ENCODE measurements at places on chromosomes 13 and 19. TPM values are rescaled to one million over a fixed set of nuclear protein-coding genes. Genes with fewer than 3 reads are reported as not detected.

- DNase-seq: no peak
Observed at GRCh38 chr19:10760273-10760944, 42.5 kb downstream of the DNM2 start.

DNA sequence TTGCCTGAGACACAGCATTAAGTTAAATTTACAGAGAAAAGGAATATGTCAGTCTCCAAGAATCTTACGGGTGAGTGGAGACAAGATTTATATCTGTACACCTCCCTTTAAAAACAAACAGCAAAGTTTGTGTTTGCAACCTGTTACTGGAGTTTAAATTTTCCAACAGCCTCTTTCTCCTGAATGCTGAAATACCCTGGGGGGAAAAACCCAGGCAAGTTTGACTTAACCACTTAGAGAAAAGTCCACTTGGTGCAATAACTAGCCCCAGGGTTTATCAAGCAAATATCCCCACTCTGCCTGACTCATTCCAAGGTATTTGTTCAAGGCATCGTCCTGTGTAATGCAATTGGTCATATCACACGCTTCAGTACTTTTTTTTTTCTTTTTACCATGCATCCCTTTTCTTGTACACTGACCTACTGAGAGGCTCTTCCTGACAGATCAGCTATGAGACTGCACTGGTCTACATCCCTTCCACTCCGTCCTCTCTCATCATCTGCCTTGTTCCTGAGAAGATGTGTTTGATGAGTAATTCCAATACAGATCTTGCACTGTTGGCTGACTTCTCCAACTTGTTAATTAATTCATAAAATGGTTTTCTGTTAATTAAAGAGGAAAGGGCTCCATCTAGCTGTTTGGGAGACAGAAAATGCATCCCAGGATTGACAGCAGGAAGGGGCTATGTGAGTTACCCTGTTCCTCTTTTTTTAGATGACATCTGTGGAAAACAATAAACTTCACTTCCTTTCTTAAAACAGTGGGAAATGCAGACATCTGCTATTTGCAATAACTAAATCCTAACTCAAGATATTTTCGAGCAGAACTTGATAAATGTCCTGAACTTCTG lies 212.5 kb upstream of the IRS2 start:
- no peak for DNase-seq

- no peak for DNase-seq
Observed at GRCh38 chr13:19836472-19836871, 27.0 kb downstream of the ZMYM5 start.

- DNase-seq: no peak
Observed at GRCh38 chr19:46721269-46722003, 4.5 kb upstream of the PRKD2 start.

The POSTN gene
- total RNA-seq: 79.1 TPM

The ZNF529 gene
- 14.2 TPM for total RNA-seq

DNA sequence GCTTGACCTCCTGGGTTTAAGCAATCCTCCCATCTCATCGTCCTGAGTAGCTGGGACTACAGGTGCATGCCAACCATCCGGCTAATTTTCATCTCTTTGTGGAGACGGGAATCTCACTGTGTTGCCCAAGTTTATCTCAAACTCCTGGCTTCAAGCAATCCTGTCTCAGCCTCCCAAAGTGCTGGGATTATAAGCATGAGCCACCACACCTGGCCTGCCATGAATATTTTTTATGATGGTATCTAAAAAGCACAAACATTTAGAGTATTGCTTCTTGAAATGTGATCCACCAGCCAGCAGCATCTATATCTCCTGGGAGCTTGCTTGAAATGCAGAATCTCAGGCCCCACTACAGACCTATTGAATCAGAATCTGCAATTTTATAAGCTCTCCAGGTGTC lies 111.2 kb upstream of the CLDN10 start:
- no peak for DNase-seq

GRCh38 chr19:41089959-41090358 lies 1.7 kb downstream of the CYP2A13 start:
- DNase-seq: no peak

The VSTM2B gene
- not detected for total RNA-seq

The ZNF835 gene
- 10.2 TPM for total RNA-seq

The ZNF556 gene
- total RNA-seq: 0.98 TPM

DNA sequence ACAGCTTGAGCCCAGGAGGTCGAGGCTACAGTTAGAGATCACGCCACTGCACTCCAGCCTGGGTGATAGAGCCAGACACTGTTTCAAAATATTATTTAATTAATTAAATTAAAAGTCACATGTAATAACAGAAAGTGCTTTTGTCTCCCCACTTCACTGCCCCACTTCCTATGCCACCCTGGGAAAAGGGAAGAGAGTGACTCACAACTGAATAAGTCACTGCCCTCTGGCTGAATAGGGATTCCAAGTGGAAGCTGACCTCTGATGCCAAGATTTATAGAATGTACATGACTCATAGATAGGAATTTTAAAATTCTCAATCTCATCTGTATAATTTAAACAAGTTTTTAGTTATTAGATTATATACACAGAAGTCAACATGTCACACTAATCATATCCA lies 22.2 kb upstream of the ERVV-1 start:
- no peak for DNase-seq

DNA sequence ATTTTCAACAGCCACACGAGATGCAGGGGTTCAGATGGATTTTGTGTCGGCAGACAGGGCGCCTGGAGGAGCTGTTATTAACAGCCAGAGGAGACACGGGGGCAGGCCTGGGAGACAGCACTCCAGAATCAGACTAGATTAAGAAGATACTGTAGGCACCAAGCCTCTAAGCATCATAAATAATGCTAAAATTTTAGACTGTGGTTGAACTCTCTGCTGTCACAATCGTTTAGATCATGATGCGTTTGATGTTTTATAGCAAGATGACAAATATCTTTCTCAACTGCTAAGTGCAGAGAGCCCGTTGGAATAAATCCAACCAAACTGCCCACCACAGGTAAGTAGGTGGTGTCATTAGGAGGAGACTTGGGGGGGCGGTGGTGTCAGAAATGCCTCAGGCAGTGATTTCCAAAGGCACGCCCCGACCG lies 63.9 kb downstream of the CEBPG start:
- no peak for DNase-seq

- peak; percentile 21 for DNase-seq
Observed at GRCh38 chr13:80141123-80141849, 199.6 kb downstream of the SPRY2 start.

All from tibial nerve (tissue), 4 donors.